CD4-positive, CD25-positive, alpha-beta regulatory T cell (primary cell): ENCODE measurements at places on chromosomes 16 and 17.

DNA sequence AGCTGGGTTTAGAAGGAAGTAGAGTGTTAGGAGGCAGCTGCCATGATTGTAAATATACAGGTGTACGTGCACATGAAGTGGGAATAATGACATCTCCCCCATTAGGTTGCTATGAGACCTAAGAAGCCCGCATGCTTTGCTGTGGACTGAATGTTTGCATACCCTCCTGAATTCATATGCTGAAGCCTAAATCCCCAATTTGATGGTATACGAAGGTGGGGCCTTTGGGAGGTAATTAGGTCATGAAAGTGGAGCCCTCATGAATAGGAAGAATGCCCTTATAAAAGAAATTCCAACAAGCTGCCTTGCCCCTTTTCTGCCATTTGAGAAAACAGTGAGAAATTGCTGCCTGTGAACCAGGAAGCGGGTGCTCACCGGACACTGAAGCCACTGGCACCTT lies 44.0 kb downstream of the CCDC182 start:
- DNase-seq: no peak

DNA sequence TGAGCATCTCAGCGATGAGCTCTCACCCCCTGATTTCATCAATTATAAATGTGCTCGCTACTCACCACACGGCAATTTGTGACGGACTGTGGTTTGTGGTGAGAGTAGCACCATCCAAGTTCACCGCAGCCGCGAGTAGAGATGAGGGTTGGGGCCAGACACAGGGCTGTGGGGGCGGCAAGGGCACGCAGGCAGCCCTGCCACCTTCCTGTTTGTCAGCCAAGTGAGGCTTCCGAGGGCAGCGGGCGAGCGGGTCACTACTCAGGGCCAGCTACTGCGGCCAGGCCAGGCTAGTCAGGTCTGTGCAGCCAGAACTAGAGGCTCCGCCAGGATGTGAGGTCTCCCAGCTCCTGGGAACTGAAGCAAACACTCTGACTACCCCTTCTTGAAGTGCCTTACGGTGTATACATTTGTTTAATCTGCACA lies 39.6 kb upstream of the MEOX1 start:
- DNase-seq: peak; percentile 21

DNA sequence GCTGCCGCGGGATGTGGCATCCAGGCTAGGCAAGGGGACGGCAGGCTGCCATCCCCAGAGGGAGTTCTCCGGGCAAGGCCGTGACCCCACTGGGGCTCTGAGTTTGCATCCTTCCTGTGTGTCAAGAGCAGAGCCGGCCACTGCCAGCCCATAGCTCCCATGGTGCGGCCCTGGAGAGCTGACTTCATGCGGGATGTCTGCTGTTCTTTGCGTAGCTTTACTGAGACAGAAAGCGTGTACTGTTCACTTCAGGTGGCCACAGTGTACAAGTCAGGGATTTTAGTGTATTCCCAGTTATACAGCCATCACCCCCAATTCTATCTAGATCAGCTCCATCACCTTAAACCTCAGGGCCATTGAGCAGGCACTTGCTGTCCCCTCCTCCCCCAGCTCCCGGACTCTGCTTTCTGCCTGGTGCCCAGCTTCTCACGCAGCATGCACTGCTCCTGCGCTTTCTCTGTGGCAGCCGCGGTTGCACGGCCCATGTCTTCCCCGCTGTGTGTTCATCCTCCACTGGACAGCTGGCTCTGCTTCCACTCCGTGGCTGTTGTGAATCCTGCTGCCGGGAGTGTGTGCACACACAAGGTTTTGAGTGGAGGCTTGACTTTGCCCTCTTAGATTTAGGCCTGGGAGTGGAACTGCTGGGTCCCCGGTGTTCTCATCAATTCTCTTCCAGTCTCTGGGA lies 71.2 kb downstream of the KLHDC4 start:
- no peak for DNase-seq

DNA sequence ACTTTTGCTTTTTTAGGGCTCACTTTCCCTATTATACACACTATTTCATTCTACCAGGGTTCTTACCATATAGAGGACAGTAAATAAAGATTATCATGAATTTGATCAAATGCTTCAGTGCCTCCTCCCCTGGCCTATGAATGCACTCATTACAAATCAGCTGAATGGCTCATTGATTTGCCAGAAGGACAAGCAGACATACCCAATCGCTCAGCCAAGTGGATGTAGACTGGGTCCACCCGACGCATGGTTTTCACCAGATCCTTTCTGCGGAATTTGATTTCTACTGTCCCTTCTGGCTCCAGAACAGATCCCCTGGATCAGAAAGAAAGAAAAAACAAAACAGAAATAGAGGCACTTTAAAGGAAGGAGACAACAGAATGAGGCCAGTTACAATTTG lies 162.6 kb downstream of the AATF start:
- no peak for DNase-seq

GRCh38 chr16:64687786-64688185 lies 434.1 kb downstream of the CDH11 start:
- no peak for DNase-seq

- DNase-seq: no peak
Measured at GRCh38 chr17:27354491-27355081, 60.7 kb downstream of the WSB1 start.

DNA sequence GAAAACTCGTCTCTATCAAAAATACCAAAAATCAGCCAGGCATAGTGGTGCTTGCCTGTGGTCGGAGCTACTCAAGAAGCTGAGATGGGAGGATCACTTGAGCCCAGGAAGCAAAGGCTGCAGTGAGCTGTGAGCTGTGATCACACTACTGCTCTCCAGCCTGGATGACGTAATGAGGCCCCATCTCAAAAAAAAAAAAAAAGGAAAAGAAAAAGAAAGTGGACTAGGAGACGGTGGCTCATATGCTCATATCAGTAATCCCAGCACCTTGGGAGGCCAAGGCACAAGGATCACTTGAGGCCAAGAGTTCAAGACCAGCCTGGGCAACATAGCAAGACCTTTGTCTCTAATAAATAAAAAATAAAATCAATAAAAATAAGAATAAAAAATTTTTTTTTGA lies 8.8 kb upstream of the SUMO2 start:
- no peak for DNase-seq

- DNase-seq: peak; percentile 66
Measured at GRCh38 chr16:15907863-15908478, 19.6 kb upstream of the CEP20 start.

GRCh38 chr17:80063830-80064585 lies 27.6 kb downstream of the CCDC40 start:
- DNase-seq: no peak

- DNase-seq: no peak
Measured at GRCh38 chr17:17137731-17138585, 68.2 kb downstream of the PLD6 start.

GRCh38 chr17:76368545-76368944 lies 14.8 kb upstream of the PRPSAP1 start:
- no peak for DNase-seq

GRCh38 chr17:66437476-66438026 lies 135.1 kb downstream of the PRKCA start:
- DNase-seq: no peak

GRCh38 chr17:79987187-79987934 lies 48.3 kb downstream of the TBC1D16 start:
- DNase-seq: no peak

DNA sequence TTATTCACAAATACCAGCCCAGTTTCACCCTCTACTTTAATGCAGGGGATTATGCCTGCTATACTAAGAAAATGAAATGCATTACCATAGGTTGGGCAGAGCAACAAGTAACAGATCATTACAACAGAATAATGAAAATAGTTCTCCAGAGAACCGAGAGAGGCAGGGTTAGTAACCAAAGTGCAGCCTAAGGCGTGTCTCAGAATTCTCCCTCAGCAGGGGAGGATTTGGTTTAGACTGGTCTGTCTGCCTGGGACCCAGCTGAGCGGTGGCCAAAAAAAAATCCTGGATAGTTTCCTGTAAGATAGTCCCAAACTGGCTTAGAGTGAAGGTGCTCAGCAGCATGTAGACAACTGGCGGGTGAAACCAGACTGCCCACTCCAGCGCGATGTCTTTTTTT lies 30.8 kb upstream of the ADCY7 start:
- no peak for DNase-seq

DNA sequence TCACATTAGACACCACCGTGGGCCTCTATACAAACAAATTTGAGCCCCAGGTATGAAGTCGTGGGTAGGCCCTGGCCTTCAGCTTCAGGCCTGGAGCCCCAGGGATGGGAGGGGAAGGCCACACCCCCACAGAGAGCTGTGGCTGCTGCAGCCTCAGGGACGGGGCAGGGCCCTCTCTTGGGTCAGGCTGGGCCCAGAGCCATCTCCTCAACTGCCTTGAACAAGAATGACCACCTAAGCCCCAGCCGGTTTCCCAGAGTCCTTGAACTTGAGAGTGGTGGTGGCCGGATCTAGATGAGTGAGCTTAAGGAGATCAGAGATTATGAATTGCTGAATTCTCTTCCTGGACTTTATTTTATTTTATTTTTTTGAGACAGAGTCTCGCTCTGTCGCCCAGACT lies 18.6 kb downstream of the SCNN1B start:
- no peak for DNase-seq

- no peak for DNase-seq
Measured at GRCh38 chr16:65825191-65825856, 541.2 kb upstream of the CDH5 start.

GRCh38 chr16:59688006-59688405 lies 953.9 kb upstream of the GOT2 start:
- DNase-seq: no peak

- DNase-seq: no peak
Measured at GRCh38 chr17:34484193-34484733, 95.1 kb upstream of the TMEM132E start.

- DNase-seq: no peak
Measured at GRCh38 chr16:69250081-69250480, 61.1 kb upstream of the VPS4A start.

DNA sequence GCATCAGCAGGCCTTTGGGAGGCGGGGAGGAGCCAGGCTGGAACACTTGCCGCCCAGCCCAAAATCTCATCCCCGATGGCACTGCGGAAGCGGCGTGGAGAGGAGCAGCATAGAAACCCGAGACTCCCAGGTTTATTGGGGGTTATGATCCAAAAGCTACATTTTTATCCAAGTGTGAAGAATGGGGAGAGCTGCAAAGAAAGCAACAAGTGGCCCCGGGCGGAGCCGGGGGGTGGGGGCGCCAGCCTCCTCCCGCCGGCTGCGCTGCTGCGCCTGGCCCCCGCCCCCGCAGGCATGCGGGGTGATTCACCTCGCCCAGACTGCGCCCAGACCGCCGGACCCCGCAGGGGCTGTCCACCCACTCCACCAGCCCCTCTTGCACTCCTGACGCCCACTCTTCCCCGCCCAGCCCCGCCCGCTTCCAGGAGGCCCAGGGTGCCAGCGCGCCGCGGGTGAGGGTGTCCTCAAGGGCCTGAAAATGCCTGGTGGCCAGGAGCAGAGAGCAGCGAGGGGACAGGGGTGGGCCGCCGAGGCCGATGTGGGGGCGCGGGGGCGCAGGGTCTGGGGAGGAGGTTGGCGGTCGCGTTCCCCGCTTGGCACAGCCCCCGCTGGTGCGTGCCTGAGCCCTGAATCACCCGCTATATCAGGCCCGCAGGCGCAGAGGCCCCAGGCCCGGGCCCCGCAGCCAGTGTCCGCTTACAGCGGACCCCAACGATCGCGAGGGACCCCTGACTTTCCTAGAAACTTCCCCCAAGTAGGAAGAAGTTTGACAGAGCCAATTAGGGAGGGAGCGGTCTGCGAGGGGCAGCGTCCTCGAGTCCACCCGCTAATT lies 1.3 kb downstream of the CAVIN1 start:
- no peak for DNase-seq

DNA sequence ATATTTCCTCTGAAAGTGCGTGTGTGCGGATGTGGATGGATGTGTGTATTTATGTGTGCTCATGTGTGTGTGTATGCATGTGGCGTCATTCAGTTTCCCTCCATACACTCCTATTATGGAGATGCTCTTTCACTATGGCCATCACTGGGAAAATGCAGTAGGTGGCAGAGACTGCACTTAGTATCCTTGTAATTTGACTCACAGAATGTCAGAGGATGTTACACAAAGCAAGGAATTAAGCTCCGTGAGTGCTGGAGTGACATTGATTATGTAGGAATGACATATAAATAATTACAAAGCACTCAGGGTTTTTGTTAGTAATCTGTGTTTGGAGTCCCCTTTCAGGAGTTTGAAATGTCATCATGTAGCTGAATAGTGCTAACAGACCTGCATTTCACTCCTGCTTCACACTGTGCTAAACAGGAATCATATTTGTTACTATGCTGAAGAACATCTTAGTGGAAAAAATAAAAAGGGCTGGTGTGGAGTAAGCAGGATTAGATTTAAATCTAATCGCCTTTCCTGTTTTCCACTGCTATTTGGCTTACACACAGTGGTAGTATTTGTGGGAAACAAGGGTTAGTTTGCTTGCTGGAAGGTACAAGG lies 59.6 kb downstream of the HS3ST4 start:
- no peak for DNase-seq

GRCh38 chr16:74034862-74035261 lies 261.8 kb upstream of the PSMD7 start:
- no peak for DNase-seq

- no peak for DNase-seq
Measured at GRCh38 chr16:25679511-25679910, 12.2 kb upstream of the HS3ST4 start.

DNA sequence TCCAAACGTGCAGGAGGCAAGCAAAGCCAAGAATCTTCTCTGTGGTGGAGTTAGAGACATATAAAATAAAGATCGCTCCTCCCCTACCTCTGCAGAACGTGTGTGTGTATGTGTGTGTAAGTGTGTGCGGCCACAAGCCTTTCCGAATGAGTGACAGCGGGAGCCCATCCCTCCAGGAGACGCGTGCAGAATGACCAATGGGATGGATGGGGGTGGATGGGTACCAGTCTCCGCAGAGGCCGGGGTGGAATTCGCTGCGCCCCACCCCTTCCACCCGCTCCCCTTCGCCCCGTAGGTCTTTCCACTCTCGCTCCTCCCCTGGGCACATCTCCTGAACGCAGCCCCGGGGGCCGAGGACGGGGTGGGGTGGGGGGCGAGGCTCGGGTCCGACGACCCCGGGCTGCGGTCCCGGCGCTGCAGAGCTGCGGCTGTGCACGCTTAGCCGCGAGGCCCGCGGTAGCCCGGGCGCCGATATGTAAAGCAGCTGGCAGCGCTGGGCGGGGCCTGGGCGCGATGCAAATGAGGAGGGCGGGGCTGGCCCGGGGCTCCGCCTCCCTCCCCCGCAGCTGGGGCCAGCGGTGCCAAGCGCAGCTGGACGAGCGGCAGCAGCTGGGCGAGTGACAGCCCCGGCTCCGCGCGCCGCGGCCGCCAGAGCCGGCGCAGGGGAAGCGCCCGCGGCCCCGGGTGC lies at the start of gene PRKCB:
Gene PRKCB, plus strand, starts transcription at position 594 of the 688 bp plus-strand sequence.
- DNase-seq: peak; percentile 84

DNA sequence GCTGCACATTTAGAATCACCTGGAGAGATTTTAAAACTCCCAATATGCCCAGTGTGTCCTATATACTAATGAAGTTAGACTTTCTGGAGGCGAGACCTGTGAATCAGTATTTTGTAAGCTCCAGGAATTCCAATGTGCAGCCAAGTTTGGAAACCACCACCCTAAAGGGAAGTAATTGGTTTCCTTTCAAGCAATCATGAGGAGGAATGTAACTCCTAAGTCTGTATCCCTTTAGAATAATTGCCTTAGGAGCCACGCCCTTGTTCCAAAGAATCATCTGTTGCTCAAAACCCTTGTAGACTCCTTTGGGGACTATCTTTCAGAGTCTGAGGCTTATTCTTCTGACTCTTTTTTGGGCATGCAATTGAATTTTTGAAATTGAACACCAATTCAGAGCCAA lies 84.4 kb downstream of the DNAH9 start:
- DNase-seq: no peak

- no peak for DNase-seq
Measured at GRCh38 chr17:10727192-10727591, 2.6 kb downstream of the TMEM220 start.
